ENCODE measurements at places on chromosomes 5 and 9.
A peak's percentile ranks its signal among the peaks of the same experiment; 100 is the strongest.

GRCh38 chr9:84845956-84846900, 176.7 kb downstream of the NTRK2 start:
- H3K36me3 ChIP-seq: no peaks in the 10 kb centered on the region
- no peak for DNase-seq
- no peaks in the 10 kb centered on the region for H3K4me1 ChIP-seq
- peaks cover 2% of the 10 kb centered on the region for H3K27me3 ChIP-seq
- no peak overlapping the region for H3K27ac ChIP-seq

GRCh38 chr5:42854795-42855194, 43.1 kb upstream of the SELENOP start:
- H3K36me3 ChIP-seq: no peaks in the 10 kb centered on the region
- H3K4me1 ChIP-seq: no peaks in the 10 kb centered on the region
- peaks cover 2% of the 10 kb centered on the region for H3K27me3 ChIP-seq

DNA sequence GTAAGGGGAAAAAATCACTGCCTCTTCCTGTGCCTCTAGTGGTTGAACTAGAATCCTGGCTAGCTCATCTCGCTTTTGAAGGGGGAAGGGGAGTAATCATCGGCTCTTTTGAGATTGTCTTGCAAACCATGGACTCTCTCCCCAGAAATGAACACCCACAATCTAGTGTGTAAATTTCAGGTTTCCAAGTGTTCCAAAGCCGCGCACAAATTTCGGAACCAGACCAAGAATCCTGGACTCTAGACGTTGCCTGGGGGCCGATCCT, 4.9 kb upstream of the FOXE1 start:
- DNase-seq: no peak
- H3K36me3 ChIP-seq: no peaks in the 10 kb centered on the region
- H3K27ac ChIP-seq: no peak overlapping the region
- peaks cover 74% of the 10 kb centered on the region for H3K27me3 ChIP-seq
- H3K4me1 ChIP-seq: peaks cover 17% of the 10 kb centered on the region

GRCh38 chr9:37283730-37284325, 138.7 kb upstream of the GRHPR start:
- DNase-seq: no peak
- H3K27ac ChIP-seq: peak overlapping the region; percentile 53
- peaks cover 30% of the 10 kb centered on the region for H3K4me1 ChIP-seq
- H3K4me3 ChIP-seq: peak overlapping the region; percentile 1
- peaks cover 16% of the 10 kb centered on the region for H3K36me3 ChIP-seq
- no peaks in the 10 kb centered on the region for H3K27me3 ChIP-seq

GRCh38 chr5:156411185-156411613, 84.2 kb downstream of the SGCD start:
- no peak overlapping the region for H3K4me3 ChIP-seq
- no peak overlapping the region for H3K27ac ChIP-seq
- DNase-seq: no peak
- H3K4me1 ChIP-seq: no peaks in the 10 kb centered on the region
- peaks cover 11% of the 10 kb centered on the region for H3K27me3 ChIP-seq

DNA sequence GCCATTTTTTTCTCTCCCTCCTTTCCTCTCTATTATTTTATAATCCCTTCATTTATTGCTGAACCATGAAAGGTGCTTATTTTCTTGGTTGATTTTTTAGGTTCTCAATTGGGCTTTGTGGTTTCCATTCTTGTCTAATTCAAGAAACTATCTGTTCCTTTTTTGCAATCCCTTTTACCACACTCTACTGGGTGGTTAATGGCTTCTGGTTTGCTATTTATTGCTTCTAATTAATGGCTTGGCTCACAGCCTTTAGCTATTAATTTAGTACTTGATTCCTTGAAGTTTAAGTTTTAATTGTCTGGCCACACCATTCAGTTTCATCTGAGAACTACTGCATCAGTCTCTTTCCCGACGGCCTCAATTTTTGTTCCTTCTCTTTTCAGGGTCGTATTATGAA, 5.6 kb downstream of the FRRS1L start:
- no peaks in the 10 kb centered on the region for H3K4me1 ChIP-seq
- DNase-seq: no peak
- H3K36me3 ChIP-seq: peaks cover 3% of the 10 kb centered on the region
- no peak overlapping the region for H3K4me3 ChIP-seq
- no peak overlapping the region for H3K27ac ChIP-seq

DNA sequence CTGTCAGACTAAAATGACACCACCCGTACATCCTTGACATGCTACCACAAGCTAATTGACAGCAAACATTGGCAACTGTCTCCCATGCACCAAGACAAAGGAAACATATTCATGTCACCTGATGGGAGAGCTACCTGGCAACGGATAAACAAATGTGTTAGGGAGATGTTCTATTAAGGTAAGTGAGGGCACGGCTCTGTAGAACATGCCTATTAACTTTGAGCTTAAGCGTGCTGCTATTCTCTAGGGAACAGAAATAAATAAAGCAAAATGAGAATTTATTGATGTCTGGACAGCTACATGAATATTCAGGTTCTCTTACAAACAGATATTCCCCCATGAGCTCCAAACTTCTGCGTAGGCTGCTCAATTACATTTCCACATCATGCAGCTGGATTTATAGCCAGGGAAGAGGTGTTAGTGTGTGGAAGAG, 361.4 kb upstream of the RFX3 start:
- peaks cover 9% of the 10 kb centered on the region for H3K4me1 ChIP-seq
- no peaks in the 10 kb centered on the region for H3K36me3 ChIP-seq
- H3K27me3 ChIP-seq: peaks cover 19% of the 10 kb centered on the region

Measured in activated CD8-positive, alpha-beta T cell treated with anti-CD3 and anti-CD28 coated beads for 36 hours (primary cell).